ENCODE measurements at places on chromosomes 6 and 20.
A peak's percentile ranks its signal among the peaks of the same experiment; 100 is the strongest.

- DNase-seq: no peak
Observed at GRCh38 chr6:67591910-67592309, 1043.2 kb upstream of the ADGRB3 start.

DNA sequence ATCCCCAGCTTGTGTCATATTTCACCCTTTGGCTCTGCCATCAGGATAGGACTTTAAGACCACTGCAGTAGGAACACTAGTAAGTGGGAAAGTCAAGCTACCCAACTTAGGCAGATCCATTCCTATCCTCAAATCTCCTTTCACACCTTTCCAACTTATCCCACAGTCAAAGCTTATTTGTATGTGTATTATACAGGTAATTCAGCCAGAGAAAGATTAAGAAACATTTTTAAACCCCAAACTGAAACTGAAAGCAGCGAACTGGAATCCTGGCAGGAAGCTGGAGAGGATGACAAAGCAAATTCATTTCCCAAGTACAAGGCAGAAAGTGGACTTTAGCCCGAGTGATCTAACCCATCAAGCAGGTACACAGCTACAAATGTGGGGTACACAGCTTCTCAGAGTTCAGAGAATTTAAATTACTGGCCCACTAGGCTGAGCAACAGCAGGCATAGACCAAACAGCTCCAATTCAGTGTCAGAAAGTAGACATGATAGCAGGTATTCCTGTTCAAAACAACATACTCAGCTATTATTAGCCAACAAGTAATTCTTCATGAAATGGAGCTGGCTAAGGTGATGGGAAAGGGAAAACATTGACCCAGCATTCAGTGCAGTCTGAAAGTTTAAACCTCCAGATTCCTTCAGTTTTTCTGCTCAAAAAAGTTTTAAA is 39.1 kb downstream of the ILRUN start:
- peak; percentile 70 for DNase-seq

DNA sequence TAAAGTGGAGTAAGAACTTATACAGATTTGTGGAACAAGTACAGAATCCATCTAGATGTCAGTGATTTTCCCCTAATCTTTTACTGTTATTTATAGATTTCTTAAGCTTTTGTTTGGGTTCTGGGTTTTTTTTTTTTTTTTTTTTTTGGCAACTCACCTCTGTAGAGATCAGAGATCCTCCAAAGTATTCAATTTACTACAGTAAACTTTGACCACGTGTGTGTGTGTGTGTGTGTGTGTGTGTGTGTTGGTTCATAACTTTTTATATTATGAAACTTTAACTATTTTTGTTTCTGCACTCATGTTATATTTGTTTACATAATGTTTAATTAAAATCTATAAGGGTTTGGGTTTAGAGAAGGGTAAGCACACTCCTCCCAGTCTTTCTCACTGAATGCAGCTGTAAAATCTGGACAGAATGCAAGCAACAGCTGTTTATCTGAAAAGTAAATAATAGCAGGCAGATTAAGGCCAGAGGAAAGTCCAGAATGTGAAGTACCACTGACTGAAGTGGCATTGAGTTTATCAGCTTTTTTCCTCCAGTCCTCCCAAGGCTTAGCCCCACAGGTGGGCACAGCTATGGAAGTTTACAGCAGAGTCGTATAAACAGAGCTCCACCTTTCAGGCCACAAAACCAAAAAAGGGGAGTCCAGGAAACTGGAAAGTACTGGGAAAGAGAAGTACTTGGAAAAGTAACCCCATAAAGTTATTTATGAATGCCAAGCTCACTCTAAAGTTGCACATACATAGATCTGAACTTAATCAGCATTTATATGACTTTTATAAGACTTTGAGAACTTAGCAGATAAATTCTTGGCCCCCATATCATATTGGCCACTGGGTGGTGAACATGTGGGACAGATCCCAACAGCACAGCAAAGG is 43.0 kb upstream of the CD2AP start:
- DNase-seq: no peak

- DNase-seq: no peak
Observed at GRCh38 chr6:17754254-17754653, 47.5 kb upstream of the NUP153 start.

DNA sequence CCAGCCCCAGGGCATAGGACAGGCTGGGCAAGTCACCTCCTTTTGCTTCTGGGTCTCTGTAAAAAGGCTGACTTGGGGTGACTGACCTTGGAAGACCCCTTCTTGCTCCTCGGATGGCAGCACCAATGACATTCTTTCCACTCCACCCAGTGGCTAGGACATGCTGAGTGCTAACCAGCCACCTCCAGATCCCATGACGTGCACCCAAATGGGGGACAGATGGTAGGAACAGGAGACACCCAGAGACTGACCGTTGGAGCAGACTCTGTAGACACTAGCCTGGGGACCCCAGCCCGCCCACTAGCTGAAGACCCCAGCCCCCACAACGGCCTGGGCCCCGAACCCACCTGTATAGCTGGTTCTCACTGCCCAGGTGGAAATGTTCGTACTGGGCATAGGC is 38.3 kb downstream of the ANGPT4 start:
- no peak for DNase-seq

DNA sequence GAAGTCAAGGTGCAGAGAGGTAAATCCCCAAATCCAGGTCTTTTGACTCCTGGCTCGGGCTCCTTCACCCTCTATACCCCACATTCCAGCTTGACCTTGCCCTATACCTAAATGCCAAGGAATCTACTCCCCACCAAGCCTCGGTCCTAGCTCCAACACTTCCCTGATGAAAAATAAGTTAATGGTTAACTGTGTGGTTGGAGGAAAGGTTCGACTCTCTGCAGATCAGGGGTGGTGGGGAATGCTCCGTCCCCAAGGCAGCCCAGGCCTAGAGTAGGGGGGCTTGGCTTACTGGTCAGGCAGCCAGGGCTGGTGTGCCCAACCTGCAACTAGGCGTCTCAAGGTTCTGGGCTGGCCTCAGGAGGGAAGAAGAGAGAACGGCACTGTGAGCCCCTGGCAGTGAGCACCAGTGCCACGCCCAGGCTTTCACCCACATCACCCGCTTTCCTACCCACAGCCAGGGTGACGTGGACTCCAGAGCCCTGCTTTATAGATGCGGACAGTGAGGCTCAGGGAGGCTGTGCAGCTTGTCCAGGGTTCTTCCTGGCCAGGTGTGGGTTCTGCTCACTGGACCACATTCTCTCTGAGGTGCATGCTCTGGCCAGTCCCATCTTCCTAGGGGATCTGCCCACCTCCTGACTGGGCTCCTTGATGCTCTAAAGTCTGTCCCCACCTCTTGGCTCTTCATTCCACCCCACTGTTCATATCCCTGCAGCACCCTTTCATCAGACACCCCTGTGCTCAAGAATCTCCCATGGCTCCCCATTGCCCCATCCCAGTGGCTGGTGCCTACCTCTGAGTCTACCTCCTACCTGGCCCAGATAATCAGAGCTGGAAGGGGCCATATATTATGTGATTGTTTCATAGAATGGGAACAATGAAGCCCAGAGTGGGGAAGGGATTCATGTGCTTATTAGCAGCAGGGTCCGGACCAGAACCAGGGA is 8.2 kb downstream of the SPDEF start:
- DNase-seq: no peak

GRCh38 chr6:31075528-31075927 is 36.8 kb downstream of the C6orf15 start:
- DNase-seq: peak; percentile 38

Measured in AG08396 (cell line).